Posterior cingulate gyrus (tissue), 11 donors: ENCODE measurements at places on chromosomes 6 and 20.

- DNase-seq, result no peak
Measured at GRCh38 chr6:168181316-168181715, 102.3 kb upstream of the FRMD1 start.

DNA sequence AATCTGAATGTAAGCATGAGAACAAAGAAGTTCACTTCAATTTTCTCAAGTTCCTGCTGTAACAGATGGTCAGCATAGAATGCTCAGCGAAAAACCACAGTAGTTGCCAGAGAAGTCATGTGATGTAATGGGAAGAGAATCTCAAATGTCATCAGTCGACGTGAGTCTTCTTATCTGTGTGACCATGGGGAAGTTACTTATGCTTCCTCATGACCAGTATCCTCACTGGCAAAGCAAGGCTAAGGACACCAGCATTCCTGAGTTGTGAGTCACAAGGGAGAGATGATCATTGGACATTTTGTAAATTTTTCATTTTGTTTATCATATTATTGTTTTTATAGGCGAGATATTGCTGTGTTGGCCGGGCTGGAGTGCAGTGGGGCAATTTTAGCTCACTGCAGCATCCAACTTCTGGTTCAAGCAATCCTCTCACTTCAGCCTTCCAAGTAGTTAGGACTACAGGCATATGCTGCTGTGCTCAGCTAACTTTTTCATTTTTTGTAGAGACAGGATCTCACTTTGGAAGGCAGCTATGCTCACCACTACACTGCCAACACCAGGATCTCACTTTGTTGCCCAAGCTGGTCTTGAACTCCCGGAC is 21.9 kb downstream of the SGK1 start:
- no peak for DNase-seq

GRCh38 chr6:95084867-95085266 is 492.5 kb upstream of the MANEA start:
- DNase-seq, result no peak

- DNase-seq, result no peak
Measured at GRCh38 chr20:43750774-43751166, 24.0 kb upstream of the GTSF1L start.

GRCh38 chr6:37134396-37135191 is 35.4 kb upstream of the PIM1 start:
- no peak for DNase-seq

GRCh38 chr6:35675871-35676459 is 12.8 kb downstream of the FKBP5 start:
- no peak for DNase-seq

- no peak for DNase-seq
Measured at GRCh38 chr6:11718463-11718862, 60.1 kb downstream of the ADTRP start.

- DNase-seq, result no peak
Measured at GRCh38 chr20:43446361-43446879, 11.3 kb upstream of the SRSF6 start.

DNA sequence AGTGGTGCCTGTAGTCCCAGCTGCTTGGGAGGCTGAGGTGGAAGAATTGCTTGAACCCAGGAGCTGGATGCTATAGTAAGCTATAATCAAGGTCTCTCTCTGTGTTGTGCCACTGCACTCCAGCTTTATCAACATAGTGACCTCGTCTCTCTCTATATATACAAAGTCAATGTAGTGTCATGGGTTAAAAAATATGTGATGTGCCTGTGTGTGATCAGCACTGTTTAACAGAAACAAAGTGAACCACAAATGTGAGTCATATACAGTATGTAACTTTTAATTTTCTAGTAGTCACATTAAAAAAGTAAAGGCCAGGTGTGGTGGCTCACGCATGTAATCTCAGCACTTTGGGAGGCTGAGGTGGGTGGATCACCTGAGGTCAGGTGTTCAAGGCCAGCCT is 85.3 kb upstream of the RNF24 start:
- no peak for DNase-seq

- DNase-seq, result no peak
Measured at GRCh38 chr20:58071298-58071697, 157.2 kb downstream of the ANKRD60 start.

DNA sequence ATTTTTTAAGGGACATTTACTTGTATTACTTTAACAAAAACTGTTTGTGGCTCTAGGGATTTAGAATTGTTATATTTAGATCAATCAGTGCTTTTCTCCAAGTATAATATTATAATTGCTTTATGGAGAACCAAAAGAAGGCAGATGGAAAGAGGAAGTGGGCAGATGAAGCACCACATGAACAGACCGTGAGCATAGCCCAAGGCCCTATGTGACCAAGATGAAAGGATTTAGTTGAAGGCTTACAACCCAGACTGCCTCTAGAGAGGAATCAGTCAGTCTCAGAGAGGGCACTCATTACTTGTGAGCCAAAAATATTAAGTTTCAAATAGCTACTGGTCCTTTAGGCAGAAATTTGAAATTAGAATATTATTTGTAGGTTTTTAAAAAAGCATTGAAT is 102.3 kb upstream of the IMPG1 start:
- no peak for DNase-seq

- DNase-seq, result no peak
Measured at GRCh38 chr6:15668918-15669317, 6.1 kb upstream of the DTNBP1 start.

GRCh38 chr6:3890047-3890446 is 40.9 kb downstream of the FAM50B start:
- no peak for DNase-seq

DNA sequence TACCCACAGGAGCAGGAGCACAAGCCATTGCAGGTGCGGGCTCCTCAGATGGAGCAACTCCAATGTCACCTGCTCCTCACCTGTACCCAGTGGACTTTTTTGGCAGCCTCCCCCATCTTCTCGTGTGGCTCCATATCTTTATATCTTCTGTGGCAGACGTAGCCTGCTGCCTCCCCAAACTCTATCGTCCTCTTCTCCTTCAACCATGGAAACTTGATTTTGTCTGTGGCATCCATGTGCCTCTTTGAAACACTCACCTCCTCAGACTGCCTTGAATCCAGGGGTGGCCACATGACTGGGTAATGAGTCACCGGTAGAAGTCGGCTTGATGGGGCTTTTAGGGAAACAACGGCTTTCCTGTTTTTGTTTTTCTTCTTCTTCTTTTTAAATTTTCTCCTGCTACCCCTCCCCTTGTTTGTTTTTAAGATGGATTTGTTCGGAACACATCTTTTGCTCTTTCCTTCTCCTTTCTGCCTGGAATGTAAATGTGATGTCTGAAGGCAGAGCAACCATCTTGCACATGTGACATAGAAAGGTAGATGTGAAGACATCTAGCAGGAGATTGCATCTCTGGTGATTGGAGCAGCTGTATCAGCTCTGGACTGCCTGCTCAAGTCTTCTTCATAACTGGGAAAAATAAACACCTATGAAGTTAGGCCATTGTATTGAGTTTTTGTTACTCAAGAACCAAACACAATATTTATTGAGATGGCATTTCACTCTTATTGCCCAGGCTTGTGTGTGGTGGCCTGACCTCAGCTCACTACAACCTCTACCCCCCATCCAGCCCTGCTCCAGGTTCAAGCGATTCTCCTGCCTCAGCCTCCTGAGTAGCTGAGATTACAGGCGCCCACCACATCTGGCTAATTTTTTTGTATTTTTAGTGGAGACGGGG is 69.9 kb upstream of the DDR1 start:
- DNase-seq, result no peak

DNA sequence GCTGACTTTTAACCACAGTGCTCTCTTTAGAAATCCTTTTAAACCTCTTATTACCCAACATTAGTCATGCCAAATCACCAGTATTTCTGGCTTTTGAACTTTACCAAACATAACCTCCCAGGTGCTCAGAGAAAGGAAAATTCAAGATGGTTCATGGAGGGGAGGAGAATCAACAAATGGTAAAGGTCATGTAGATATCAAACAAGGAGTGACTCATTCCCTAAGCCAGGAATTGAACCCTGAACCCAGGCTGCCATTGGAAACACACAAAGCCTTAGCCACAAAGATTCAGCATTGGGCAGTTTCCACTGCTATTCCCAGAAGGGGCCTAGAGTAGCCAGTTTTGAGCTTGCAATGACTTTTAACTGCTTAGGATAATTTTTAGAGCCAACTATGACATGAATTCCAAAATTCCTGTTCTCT is 21.6 kb upstream of the ENTPD6 start:
- no peak for DNase-seq

DNA sequence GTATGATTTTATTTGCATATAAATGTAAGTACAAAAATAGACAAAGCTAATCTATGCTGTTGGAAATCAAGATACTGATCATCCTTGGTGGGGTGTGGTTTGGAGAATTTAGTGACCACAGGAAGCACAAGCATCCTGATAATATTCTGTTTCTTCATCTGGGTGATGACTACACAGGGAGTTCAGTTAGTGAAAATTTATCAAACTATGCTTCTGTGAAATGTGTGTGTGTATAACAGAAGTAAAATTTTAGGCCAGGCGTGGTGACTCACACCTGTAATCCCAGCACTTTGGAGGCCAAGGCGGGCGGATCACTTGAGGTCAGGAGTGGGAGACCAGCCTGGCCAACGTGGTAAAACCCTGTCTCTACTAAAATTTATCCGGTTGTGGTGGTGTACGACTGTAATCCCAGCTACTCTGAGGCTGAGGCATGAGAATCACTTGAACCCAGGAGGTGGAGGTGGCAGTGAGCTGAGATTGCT is 20.6 kb downstream of the ENPP3 start:
- no peak for DNase-seq

DNA sequence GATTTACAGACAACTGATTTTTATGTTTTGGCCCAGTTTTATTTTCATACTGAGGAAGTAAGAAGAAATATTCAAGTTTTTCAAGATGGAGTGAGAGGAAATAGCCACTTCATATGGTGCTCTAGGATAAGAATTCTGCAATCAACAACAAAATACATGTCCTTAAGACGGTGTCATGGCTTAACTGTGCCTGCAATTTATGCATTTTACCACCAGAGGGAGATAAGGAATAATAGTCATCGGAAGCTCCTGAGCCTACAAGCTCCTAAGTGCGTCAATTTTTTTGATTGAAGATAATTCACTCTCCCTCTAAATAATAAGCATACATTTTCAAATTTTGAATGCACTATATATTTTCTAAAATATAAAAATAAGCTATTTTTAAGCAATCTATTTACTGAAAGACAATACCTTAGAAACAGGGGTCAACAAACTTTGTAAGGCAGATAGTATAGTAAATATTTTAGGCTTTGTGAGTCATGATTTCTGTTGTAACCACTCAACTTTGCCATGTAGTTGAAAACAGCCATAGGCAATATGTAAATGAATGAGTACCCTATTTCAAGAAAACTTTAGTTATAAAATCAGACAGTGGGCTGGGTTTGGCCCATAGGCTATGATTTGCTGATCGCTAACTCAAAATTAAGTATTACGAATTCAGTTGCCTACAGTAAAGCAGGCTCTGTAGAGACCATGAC is 230.9 kb upstream of the DTNBP1 start:
- no peak for DNase-seq

DNA sequence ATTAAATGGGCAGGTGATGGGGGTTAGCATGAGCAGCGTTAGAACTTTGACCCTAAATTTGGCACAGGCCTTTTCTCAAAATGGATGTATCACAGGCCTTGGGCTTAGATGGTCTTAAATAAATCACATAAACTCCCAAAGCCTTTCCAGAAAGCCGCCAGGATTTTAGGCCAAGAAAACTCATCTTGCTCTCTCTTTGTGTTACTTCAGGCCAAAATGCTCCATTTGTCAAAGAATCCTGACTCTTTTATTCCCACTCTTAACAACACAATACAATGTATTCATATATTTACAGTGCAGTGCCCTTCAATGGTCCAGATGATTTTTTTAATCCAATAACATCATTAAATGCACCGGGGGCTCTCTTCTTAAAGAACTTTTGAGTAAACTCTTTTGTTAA is 5.9 kb upstream of the TCP11 start:
- no peak for DNase-seq

- no peak for DNase-seq
Measured at GRCh38 chr6:137676888-137677287, 182.7 kb upstream of the OLIG3 start.

GRCh38 chr6:23181356-23182110 is 612.2 kb downstream of the HDGFL1 start:
- DNase-seq, result no peak

DNA sequence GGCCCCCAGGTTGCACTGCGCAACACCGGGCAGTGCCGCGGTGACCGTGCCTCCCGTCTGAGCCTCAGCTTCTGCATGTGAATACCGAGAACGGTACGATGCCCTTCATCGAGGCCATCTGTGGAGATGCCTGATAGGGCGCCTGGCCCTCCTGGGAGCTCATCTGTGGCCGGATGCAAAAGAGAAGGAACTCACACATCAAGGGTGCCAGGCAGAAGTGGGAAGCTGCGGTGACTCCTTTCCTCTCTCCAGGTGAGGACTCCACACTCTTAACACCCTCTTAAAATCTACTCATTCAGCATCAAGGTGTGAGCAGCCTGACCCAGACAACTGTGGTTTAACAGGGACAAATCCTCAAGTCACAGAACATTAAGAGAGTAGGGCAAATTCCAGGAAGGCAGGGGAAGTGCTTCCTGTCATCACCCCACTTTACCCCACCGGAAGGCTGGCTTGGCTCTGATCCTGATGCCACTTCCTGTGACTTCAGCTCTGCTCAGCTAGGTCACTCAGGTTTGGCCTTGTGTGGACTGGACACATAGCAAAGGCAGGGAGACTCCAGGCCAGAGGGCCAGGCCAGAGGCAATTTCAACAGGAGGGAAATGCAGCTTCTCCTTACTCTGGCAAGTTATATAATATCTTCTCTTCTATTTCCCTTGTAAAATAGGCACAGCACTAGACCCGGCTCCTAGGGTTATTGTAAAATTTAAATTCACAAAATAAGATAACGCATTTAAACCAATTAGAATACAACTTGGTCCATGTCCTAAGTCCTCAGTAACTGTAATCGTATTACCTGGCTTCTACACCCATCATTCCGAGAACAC is 69.4 kb downstream of the CPNE5 start:
- no peak for DNase-seq

DNA sequence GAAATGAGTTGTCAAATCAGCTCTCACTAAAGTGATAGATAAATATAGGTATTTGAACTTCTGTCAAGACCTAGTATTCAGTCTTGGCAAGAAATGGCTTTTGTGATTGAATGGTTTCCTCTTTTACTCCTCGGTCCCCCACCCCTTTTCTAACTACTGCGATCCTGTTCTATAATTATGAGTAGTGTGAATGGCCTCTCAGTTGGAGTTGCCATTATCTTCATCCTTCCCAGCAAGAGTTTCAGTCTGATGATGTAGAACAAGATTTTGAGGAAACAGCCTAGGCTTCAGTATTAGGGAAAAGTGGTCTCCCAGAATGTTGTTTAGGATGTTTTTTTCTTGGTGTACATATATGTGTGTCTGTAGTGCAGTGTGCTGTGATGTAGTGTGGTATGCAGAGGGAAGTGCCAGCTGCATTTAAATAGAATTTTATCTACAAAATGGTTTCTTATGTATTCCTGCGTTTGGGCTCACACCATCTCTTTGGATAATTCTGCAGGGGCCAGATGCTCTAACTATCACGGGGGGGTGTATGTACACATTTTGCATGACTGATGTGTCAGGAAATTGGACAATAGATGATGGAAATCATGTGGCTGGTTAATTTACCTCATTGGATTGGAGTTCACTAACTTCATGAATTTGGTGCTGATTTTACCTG is 180.1 kb upstream of the MMS22L start:
- DNase-seq, result no peak
